D341Med (cell line): ENCODE measurements at places on chromosomes 1 and 21.

DNA sequence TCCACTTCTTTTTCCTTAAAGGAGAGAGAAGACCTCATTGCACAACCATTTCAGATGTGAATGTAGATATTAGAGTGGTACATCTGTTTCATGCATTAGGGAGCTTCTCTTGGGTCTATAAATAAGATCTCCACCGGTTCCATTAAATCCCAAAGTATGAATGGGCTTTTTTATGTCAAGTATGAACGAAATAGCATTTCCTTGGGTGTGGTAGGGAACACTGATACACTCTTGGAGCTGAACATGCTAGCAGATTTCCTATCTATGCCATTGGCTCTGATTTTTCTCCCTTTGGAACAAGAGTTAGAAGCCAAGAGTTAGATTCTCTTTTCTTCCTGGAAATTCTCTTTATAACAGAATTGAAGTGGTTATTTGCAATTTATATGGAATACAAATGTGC is 245.6 kb upstream of the ADAMTS5 start:
- no peak for DNase-seq

DNA sequence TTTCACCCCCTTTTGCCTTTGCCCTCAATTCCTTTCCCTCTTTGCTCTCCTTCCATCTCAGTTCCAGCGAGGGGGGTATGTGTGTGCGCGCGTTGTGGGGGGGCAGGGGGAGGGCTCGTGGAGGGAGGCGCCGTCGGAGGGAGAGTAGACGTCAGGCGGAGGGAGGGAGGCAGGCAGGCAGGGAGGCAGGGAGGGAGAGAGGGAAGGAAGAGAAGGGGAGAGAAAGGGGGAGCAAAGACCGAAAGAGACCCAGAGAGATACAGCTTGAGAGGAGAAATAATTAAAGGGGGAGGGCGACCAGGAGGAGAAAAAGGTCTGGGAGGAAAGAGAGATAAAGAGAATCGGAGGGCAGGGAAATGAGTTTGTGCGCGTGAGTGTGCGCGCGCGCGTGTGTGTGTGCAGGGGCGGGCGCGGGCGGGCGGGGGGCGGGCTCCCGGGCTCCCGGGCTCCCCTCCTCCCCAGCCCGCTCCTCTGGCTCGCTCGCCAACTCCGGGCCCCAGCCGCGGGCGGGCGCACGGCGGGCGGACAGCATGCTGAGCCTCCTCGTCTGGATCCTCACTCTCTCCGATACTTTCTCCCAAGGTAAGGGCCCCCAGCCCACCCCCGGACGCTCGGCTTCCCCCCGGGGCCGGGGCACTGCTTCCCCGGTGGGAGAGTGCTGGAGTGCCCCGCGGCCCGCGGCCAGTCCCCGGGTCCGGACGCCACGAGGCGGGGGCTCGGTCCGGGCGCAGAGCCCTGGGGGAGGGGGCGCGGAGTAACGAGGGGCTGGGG is at the start of gene KIRREL1:
KIRREL1 (plus strand) TSS at position 499 of the 771 bp plus-strand sequence; CDS start at position 531, 32 bp downstream.
- peak; percentile 79 for DNase-seq

GRCh38 chr1:154463512-154463990 is 38.5 kb upstream of the TDRD10 start:
- no peak for DNase-seq

DNA sequence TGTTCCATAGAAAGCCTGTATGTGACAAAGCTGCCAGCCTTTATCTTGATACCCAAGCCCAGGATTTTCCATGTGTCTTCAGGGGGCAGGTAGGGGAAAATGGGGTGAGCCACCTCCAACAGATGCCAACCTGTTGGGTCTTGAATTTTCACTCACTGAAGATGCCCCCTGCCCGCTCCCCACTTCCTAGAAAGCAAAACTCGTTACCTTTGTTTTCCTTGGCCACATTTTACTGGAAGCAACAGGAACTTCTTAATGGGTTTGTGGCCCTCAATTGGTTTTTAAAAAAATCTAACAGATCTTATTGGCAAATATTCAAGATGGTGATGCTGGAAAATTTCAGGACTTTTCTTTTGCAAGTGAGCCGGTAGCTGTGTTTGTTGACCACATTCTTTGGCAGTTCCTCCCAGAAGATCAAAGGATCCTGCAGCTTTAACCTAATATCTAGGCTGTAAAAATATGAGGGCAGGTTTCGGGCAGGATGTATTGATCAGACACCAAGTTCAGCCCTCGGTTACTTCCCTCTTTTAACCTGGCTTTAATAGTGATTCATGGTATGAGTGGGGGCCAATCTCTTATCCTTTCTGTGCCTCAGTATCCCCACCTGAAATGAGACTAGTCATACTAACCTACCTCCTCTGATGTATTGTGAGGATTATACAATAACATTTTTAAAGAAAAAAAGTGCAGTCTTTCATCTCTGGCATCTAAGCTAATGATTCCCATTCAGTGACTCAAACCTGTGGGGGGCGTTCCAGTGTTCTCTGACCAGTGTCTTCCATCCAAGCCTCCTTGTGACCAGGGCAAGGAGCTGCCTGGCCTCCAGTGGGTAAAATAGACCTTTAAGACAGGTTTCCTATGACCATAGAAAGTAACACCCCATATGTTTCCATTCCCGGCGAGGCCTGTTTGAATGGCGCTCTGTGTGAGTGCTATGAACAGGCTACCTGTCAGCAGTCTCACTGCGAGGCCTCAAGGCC is 21.3 kb upstream of the GNPAT start:
- no peak for DNase-seq

DNA sequence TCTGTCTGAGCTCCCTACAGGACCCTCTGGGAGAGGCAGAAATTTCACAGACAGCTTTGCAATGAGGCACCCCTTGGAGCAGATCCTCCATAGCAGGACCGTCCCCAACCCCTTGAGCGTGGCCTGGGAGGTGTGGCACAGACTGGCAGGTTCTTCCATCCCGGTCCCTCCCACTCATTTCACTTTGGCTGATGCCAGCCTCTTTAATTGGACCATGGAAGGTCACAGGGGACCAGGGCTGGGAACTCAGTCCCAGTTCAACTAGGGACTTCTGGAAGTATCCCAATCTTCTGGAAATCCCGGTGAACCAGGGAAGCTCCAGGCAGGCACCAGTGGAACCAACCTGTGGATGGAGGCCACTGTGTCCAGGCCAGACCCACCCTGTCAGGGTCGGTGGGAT is 83.7 kb downstream of the SPSB1 start:
- DNase-seq = no peak

GRCh38 chr1:11138952-11139351 is 39.3 kb upstream of the EXOSC10 start:
- no peak for DNase-seq

GRCh38 chr1:176193023-176193422 is 14.1 kb downstream of the COP1 start:
- no peak for DNase-seq

DNA sequence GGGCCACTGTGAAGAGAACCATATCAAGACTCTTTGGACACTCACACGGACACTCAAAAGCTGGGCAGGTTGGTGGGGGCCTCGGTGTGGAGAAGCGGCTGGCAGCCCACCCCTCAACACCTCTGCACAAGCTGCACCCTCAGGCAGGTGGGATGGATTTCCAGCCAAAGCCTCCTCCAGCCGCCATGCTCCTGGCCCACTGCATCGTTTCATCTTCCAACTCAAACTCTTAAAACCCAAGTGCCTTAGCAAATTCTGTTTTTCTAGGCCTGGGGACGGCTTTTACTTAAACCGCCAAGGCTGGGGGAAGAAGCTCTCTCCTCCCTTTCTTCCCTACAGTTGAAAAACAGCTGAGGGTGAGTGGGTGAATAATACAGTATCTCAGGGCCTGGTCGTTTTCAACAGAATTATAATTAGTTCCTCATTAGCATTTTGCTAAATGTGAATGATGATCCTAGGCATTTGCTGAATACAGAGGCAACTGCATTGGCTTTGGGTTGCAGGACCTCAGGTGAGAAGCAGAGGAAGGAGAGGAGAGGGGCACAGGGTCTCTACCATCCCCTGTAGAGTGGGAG is 36.3 kb upstream of the TDRD10 start:
- DNase-seq = no peak

DNA sequence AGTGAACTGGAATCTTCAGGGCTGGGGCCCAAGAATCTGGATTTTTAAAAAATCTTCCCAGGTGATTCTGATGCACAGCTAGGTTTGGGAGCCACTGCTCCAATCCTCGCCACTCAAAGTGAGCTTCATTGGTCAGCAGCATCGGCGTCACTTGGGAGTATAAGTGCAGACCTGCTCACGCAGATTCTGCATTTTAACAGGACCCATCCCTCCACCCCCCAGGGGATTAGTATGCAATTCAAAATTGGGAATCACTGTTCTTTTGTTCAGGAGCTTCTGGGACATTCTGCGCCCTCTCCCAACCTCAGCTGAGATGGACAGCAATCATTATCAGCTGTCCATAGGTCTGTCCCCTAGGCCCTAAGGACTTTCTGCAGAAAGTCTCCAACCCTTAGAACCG is 53.5 kb downstream of the LGR6 start:
- no peak for DNase-seq
